ENCODE measurements at places on chromosomes 2 and 18.

- DNase-seq: no peak
These were observed 166.5 kb upstream of the SPOPL start for GRCh38 chr2:138335036-138335435.

DNA sequence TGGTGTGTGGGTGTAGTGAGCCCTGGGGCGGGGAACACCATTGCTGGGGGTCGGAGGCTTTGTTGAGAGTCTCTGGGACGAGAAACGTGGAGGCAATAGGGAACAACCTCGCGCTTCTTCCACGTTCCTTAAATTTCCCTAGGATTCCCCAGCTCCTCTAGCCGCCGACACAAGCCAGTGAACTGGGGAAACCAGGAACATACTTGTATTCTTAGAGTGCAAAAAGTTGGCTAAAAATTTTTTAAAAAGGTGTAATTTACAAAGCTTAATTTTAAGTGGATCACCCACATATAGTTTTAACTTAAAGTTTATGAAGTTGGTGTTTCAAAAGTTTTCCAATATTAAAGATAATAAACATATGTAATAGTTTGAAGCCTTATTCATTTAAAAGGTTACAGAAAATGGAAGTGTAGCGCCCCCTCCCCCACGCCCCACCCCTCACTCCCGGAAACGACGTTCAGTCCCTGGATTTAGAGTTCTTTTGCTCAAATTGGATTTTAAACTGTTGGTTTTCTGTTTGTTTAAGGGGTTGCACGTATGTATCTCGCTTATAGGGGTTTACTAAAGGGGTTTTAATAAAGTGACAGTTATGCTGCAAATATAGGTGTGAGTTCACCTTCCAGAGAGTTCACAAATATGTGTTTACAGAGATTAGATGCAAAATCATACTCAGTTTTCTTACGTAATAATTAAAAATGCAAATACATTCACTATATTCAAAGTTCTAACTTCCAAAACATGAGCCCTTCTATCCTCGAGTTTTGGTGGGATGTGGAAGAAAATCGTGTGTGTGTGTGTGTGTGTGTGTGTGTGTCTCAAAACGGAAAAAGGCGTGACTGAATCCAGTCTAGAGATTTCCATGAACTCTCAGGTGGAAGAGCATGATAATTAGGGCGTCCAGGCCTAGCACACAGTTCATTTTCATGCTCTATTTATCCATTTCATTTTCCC, 872 bp downstream of the DSG2 start:
- peak; percentile 27 for DNase-seq

- DNase-seq: no peak
These were observed 27.7 kb downstream of the THOC1 start for GRCh38 chr18:240175-240574.

- DNase-seq: no peak
These were observed 1.4 kb upstream of the PTPRM start for GRCh38 chr18:7565677-7566076.

- no peak for DNase-seq
These were observed 63.5 kb downstream of the ANKRD44 start for GRCh38 chr2:197247083-197247482.

- no peak for DNase-seq
These were observed 355.2 kb downstream of the ZNF516 start for GRCh38 chr18:76139844-76140243.

- no peak for DNase-seq
These were observed 155.0 kb downstream of the ZBTB7C start for GRCh38 chr18:48254077-48254602.

DNA sequence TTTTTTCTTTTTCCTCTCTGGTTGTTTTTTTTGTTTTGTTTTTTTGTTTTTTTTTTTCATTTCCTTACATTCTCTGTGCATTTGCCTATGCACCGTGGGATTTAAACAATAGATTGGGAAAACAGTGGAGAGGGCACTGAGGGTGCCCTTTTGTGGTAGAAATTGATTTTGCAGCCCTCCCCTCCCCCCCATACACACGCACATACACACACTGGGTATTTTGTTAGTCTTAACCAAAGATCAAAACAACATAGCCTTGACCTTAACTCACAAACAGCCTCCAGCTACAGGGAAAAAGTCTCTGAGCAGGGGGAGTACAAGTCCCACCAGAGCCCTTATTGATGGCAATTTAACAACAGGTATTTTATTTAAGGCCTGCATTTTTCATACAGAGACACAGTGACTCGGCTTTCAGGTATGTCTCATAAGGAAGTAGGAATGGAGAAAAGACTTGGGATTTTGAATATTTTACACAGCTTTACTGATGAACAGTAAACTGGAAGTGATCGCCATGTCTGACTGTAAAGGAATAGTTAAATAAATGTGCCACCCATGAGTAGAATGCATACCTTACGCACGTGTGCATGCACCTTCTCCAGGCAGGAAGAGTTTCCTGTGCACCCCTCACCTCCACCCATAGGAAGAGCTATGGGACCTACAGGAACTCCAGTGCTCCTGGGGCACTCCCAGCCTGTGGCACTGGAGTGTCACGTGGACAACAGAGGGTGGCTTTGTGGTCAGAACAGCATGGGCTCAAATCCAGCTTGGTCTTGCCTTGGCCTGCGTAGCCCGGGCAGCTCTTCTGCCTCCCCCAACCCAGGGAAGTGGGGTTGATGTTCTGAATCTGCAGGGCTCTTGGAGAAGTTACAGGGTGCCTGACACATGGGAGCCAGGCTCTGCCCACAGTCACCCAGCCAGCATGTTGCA, 266.4 kb downstream of the ANAPC1 start:
- no peak for DNase-seq

GRCh38 chr2:238286551-238286950, 1.9 kb downstream of the PER2 start:
- no peak for DNase-seq

DNA sequence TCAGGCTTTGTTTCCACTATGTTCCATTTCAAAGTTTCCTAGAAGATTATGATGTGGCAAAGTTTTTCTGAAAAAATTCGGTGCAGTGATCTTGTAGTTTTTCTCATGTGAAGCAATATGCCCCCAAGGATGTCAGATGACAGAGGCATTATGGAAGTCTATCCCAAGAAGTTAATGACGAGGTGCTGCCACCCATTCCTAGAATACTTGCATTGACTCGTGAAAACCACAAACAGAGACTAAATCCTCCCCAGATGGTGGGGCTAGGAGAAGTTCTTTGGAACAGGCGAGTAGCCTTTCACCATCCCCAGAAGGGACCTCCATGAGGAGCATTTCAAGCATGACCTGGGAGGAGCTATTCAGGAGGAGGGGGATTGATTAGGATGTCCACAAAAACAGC, 40.2 kb upstream of the COPS8 start:
- no peak for DNase-seq

DNA sequence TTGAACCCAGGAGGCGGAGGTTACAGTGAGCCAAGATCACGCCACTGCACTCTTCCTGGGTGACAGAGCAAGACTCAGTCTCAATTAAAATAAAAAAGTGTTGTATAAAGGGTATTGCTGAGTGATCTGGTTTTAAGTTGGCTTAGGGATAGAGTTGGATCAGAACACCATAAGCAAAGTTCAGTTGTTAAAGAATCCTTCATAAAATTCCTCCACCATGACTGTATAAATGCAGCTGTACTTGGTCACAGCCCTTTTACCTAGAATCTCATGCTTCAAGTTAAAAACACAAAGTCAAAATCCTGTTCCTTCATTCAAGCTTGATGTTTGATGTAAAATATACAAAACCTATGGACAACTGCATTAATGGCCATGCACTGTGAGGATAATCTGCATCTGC, 33.4 kb upstream of the PNO1 start:
- no peak for DNase-seq

DNA sequence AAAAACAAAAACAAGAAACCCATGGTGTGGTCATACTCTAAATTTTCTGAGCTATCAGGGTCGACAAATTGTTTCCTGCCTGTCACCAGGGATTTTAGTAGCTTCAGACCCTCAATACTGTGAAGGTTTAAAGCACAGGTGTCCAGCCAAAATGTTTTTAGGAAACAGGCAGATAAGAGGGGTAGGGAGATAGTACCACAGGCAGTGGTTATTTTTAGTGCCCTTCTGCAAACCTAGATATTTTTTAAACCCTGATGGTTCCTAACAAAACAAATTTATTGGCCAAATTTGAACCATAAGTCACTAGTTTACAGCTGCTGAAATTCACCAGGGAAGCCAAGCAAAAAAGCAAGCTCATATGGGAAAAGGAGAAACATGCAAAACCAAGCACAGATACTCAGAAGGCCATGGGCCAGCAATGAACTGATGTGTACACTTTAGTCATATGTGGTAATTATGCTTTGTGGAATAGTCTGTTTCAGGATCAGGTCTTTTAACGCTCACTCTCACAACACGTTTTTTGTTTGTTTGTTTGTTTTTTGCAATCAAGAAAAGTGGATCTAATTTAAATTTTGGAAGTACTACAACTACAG, 156.8 kb upstream of the STK17B start:
- no peak for DNase-seq

- peak; percentile 10 for DNase-seq
These were observed 50.0 kb upstream of the CTDP1 start for GRCh38 chr18:79629606-79630005.

DNA sequence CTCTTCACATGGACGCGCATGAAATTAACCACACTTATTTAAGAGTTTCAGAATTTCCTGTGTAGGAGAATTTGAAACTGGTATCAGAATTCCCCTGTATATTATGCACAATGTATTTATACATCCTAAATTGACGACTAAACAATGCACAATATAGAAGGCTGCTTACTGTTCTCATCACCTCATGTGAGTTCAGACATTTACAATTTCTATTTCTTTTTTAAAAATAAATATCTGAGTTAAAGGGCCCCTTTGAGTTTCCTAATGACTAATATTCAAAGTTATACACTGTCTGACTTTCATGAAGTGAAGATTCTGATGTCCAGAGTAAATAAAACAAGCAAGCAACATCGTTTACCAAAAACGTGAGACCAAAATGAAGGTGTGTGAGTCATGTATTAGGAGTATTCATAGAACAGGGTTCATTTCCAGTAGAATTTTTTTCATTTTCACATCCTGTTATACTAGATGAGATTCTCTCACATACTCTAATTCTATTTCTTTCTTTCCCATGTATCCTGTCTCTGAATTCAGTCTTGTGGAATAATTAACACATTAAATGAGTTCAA, 406.2 kb downstream of the NUP35 start:
- no peak for DNase-seq

GRCh38 chr2:199329466-199329865, 128.3 kb downstream of the SATB2 start:
- no peak for DNase-seq

DNA sequence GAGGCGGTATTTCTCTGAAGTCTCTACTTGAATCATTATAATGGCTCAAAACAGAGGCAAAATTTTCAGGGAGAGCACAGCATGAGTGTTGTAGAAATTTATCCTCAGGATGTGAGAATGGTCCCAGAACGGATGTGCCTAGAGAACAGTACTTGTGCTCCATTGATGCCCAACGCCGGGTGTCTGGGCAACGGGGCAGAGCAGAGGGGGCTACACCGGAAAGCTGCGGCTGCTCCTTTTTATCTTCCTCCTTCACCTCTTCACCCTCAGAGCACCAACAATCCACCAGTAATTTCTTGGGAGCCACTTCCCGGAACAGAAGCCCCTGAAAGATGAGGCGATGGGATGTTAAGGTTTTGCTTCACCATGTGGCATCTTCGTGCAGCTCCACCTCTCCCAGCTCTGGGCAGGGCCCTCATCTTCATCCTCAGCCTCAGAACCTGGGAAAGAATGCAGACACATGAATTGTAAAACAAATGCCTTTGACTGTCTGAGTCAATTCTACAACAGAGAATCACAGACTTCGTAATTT, 71.5 kb downstream of the PTGR3 start:
- DNase-seq: no peak

GRCh38 chr18:79068341-79068936, 755 bp upstream of the ATP9B start:
- no peak for DNase-seq

DNA sequence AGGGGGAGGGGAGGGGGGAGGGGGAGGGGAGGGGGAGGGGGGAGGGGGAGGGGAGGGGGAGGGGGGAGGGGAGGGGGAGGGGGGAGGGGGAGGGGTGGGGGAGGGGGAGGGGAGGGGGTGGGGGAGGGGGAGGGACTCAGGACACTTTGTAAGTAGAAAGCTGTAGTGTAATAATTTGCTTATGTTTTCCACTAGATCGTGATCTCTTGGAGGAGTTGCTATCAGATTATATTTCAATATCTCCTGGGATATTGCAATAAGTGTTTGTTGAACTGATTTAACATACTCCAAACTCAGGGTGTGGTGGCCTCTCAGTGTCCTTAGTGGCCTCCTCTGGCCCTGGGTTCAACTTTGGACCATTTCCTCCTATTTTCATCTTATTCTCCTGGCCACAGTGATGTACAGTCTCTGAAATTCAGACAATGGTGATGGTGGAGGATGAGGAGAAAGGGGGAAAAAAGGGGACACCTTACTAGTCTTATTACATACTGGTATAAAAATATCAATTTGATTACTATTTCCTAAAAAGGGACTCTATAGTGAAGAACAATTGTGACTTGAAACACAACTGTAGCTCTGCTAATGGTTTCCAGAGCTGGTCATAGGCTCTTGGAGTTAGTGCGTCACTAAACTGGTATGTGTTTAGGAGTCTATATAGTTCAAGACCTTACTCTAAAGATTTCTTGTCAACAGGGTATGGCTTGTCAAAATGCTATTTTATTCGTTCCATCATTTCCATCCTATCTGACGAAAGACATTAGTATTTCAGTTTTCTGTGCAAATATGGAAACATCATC, 89.6 kb downstream of the DDX1 start:
- DNase-seq: no peak

- no peak for DNase-seq
These were observed 22.0 kb downstream of the KCNF1 start for GRCh38 chr2:10933700-10934225.

Data from GM20000 (cell line).